Activated naive CD8-positive, alpha-beta T cell treated with anti-CD3 and anti-CD28 coated beads for 36 hours (primary cell): ENCODE measurements at places on chromosomes 16 and 17. TPM values are rescaled to one million over a fixed set of nuclear protein-coding genes. Genes with fewer than 3 reads are reported as not detected.

SARM1 gene
- 25.7 TPM for total RNA-seq

- no peak overlapping the region for H3K27ac ChIP-seq
- no peak overlapping the region for H3K4me3 ChIP-seq
- no peaks in the 10 kb centered on the region for H3K4me1 ChIP-seq
- peaks cover 6% of the 10 kb centered on the region for H3K27me3 ChIP-seq
These were observed 32.6 kb downstream of the FAM20A start for GRCh38 chr17:68568581-68568980.

- H3K4me1 ChIP-seq, result peaks cover 4% of the 10 kb centered on the region
- peaks cover 2% of the 10 kb centered on the region for H3K36me3 ChIP-seq
- H3K27ac ChIP-seq, result no peak overlapping the region
- no peak for DNase-seq
- peaks cover 87% of the 10 kb centered on the region for H3K27me3 ChIP-seq
These were observed 1.9 kb upstream of the SALL1 start for GRCh38 chr16:51152691-51153576.

- no peak for DNase-seq
- peaks cover 17% of the 10 kb centered on the region for H3K36me3 ChIP-seq
- peaks cover 81% of the 10 kb centered on the region for H3K4me1 ChIP-seq
- H3K4me3 ChIP-seq, result no peak overlapping the region
- H3K27ac ChIP-seq, result no peak overlapping the region
These were observed 31.2 kb downstream of the NFATC3 start for GRCh38 chr16:68116256-68116867.

DNA sequence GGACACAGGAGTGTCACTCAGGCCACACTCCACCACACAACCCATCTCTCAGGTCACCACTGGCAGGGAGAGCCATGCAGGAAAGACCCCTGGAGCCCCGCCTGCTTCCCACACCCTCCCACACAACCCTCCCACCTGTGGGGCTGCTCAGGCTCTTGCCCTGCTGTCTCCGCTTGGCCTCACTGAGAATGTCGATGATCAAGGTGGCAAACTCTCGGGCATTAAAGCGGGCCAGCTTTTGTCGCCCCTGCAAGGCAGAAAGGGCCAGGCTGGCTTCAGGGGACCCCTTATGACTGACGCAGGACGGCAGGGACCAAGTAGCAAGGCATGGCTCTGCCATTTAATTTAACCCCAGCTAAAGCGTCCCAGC, 8.5 kb downstream of the TP53I13 start:
- no peak overlapping the region for H3K4me3 ChIP-seq
- no peaks in the 10 kb centered on the region for H3K27me3 ChIP-seq
- H3K4me1 ChIP-seq, result peaks cover 24% of the 10 kb centered on the region
- H3K36me3 ChIP-seq, result peaks cover 31% of the 10 kb centered on the region
- no peak for DNase-seq

DNA sequence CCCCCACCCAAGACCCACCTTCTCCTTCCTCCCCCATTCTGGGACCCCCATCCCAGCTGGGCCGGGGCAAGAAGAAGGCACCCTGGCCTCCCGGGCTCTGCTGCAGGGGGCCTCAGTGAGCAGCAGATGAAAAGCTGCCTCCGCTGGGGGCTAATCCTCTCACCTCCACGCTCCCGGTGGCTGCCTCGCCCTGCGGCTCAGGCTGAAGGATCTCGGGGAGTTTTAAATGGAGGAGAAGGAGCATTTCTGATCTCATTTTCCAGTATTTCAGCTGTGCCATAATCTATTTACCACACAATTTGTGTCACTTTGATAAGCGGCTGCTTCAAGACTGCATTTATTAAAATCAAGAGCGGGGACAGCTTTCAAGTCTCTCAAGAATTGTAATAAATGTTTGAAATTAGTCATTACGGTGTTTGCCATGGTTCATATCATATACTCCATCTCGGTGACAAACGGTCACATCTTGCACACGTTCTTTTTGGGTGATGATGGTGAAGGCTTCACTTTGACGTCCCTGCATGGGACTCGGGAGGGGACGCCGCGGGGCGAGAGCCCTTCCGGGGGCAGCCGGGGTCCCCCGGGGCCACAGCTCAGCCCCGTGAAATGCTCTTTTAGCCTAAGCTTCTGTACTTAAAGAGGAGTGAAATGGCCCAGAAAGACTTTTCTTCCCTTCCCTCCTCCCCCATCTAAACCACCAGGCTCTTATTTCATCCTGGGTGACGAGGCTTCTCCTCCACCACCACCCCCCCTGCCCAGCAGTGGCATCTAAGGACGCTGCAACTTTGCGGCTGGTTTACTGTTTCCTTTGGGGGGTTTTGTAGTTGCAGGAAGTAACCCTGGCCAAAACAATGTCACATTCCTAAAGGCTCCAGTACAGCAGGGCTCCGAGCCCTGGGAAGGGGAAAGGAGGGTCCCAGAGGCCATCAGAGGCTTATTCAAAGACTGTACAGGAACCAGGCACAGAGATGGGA, 313.1 kb upstream of the TNRC6C start:
- no peaks in the 10 kb centered on the region for H3K36me3 ChIP-seq
- H3K27me3 ChIP-seq, result no peaks in the 10 kb centered on the region
- peak; percentile 69 for DNase-seq
- H3K27ac ChIP-seq, result peak overlapping the region; percentile 95
- peak overlapping the region; percentile 64 for H3K4me3 ChIP-seq
